NCI-H1092 (cell line): ENCODE measurements at places on chromosomes 6 and 20.
A peak's percentile ranks its signal among the peaks of the same experiment; 100 is the strongest.

GRCh38 chr6:125868252-125868651 is 77.5 kb downstream of the NCOA7 start:
- no peak for DNase-seq

DNA sequence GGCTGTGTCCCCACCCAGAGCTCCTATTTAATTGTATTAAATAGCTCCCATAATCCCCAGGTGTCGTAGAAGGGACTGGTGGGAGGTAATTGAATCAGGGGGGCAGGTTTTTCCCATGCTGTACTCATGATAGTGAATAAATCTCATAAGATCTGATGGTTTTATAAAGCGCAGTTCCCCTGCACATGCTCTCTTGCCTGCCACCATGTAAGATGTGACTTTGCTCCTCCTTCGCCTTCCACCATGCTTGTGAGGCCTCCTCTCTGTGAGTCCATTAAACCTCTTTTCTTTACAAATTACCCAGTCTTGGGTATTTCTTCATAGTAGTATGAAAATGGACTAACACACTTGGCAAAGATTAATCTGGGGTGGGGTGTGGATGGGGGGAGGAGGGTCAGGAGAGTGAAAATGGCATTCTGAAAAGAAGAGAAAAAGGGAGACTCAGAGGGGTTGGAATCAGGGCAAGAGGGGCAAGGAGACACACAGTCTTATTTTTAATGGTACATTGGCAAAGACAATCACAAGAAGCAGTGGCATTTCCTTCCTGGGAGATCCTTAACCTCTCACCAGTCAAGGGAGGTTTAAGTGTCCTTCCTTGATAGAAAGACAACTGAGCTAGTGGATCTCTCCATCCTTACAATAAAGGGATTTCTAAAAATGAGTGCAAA is 37.5 kb upstream of the NOX3 start:
- no peak for DNase-seq

- no peak for DNase-seq
Measured at GRCh38 chr6:14290772-14291330, 173.3 kb downstream of the CD83 start.

GRCh38 chr6:27133281-27134227 is 113.9 kb upstream of the PRSS16 start:
- no peak for DNase-seq

GRCh38 chr6:72149715-72150114 is 263.4 kb downstream of the RIMS1 start:
- no peak for DNase-seq

- no peak for DNase-seq
Measured at GRCh38 chr20:57434390-57434700, 43.1 kb downstream of the RBM38 start.

DNA sequence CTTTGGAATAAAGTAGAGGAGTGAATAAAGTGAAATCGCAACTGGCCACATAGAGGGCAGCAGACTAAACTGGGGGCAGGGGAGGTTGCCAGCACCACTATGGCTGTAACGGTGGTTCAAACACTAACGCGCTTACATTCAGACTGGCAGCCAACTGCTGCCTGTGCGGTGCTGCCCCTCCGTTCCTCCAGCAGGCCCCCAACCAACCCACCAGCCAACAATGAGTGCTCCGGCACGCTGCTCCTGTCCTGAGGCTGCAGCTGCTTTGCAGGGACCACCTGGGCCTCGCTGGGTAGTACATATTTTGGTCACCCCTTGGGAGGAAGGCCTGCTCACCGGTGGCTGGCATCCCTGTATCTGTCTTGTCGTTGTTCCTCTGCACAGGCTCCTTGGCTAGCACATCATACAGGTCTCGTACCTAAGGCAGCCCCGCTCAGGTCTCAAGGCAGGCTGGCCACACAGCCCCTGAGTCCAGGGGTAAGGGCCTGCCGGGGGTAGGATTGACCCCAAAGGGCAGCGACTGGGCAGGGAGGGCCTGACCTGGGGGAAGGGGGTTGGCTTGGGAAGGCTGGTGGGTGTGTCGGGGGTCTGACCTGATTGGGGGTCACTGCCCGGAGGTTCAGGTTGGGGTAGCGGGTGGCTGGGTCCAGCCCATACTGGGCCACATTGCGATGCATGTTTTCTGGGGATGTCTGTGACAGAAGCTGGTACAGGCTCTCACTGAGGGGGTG is 6.3 kb downstream of the MICAL1 start:
- DNase-seq = no peak

GRCh38 chr6:138494312-138494711 is 5.0 kb downstream of the NHSL1 start:
- DNase-seq = no peak

- DNase-seq = no peak
Measured at GRCh38 chr6:29702519-29703103, 20.6 kb upstream of the HLA-F start.

GRCh38 chr6:63732336-63732735 is 96.7 kb downstream of the PHF3 start:
- DNase-seq = no peak

DNA sequence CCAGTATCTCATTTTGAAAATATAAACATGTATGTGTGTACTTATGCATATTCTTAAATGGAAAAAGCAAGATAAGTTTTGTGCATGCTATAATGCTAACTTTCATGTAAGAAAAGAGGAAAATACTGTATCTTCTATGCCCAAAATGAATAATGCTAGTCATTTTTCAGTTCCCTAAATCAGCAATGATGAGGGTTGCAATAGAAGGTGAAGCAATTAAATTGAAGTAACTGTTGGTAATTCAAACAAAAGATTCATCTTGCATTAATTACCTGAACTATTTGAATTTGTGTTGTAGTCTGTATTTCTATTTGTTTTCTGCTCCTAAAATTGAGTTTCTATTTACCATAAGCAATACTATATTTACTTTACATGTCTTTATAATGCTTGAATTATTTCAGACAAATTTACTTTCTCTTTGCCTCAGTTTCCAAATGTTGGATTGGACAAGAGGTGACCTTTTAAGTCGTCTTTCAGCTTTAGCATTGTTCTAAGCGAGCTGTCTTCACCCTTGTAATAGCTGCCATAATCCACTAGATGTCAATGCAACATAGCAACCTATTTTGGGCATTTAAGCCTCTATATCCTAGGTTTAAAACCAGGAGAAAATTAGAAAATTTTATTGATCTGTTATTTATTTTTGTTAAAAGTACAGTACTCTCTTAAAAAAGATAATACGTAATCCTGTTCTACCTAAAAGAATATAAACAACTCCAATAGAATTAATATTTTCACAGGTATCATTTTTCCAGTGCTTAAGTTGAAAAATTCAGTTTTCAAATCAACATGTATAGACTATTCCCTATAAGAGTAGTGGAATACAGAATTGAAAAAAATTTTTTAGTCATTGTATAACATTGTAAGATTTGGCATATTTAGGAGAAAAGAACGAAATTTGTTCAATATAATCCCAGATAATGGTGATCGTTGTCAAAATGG is 52.3 kb upstream of the IFNGR1 start:
- no peak for DNase-seq

- DNase-seq = no peak
Measured at GRCh38 chr20:59772931-59773913, 160.2 kb downstream of the SYCP2 start.

- peak; percentile 6 for DNase-seq
Measured at GRCh38 chr6:23690453-23691049, 435.5 kb upstream of the NRSN1 start.
